ENCODE measurements at places on chromosomes 6 and 20.

- DNase-seq: no peak
Measured at GRCh38 chr6:130776287-130776925, 50.8 kb upstream of the SMLR1 start.

- no peak for DNase-seq
Measured at GRCh38 chr20:60459212-60459611, 501.0 kb downstream of the CDH26 start.

DNA sequence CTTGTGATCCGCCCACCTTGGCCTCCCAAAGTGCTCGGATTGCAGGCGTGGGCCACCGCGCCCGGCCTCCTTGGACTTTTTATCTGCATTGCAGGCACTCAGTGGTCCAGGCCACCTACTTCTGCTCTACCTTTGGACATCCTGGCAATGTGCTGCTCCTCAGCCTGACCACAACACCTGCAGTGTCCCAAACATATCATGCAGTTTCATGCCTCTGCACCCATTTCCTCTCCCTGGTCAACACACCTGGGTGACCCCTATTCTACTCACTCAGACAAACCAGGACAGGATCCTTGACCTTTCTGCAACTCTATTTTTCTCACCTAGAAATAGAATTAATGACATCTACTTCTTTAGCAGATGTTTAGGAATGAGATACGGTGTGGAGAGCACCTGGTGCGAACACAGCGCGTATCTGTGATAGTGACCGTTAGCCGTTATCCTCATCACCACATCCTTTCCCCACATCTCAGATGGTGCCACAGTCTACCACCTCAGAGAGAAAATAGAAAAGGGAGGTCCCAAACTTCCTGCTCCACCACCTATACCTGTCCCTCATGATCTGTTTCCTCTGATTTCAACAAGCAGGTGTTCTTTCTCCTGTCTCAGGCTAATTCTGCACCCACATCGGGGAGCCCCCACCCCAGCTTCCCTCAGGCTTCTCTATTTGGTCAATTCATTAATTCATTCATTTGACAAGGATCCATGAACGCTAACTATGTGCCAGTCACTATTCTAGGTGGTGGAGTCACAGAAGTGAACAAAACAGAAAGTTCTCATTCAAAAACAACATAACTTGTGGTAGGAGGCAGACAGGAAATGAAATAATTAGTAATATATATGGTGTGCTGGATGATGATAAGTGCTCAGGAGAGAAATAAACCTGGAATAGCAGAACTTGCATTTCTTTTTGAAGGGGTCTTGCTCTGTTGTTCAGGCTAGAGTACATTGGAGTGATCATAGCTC, 4.3 kb upstream of the BTN3A2 start:
- DNase-seq: no peak

DNA sequence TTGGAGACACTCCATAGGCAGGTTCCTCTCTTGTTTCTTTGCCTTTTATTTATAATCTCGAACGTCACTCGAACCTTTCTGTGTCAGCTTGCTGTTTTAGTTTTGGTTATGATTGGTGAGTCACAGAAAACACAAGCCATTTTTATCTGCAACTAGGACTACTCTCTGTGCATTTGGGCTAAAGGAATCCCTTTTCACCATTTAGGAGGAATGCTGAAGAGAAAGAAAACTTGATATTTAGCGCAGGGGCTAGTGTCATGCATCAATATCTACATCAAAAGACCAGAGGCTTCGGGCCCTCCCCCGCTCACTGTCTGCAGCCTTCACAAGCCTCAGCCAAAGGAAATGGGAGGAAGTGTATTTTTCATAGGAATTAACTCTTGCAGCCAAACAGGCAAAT, 507.8 kb upstream of the CITED2 start:
- no peak for DNase-seq

GRCh38 chr6:166222631-166223030, 55.0 kb upstream of the TBXT start:
- DNase-seq: no peak

DNA sequence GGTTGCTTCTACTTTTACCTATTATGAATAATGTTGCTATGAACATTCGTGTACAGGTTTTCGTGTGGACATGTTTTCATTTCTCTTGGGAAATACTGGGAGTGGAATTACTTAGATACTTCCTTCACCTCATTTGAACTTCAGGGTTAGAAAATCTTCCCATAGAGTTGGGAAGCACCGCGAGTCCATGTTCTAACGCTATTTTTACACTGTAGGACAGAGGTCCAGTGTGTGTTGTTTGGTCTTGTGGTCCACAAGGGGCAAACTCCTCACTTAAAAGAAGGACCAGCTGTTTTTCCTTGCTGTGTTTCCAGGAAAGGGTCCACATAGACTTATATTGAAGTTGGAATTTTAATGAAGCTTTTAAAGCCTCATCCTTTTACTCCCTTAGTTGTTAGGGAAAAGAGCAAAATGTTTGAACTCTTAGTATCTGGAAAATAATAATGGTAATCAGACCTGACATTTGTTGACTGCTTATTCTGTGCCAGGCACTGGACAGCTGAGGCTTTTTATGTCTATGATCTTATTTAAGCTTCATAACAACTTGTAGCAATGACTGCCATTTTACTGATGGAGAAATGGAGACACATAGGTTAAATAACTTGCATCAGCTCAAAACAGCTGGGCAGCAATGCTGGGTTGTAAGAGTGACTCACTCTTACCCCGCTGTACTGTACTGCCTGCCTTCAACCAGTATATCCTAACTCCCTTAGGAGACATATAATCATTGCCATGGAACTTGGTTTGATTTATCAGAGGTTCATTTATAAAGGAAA, 52.0 kb downstream of the CDC5L start:
- DNase-seq: no peak

DNA sequence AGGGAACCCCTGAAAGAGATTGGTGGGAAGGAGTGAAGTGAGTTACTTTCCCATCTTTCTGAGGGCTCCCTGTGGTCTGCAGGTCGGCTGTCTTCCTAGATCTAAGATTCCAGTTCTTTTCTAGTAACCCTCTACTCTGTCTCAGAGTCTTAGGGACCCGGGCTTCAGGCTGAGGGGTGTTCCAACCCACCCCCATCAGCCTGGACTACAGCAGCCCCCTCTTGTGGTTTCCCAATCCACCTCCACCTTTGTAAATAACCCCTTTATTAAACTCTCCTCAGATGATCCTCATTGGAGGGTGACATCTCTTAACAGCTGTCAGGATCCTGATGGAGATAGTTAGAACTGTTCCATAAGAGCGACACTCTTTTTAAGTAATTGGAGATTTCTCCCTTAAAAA, 300.4 kb downstream of the LRFN2 start:
- DNase-seq: no peak

GRCh38 chr6:1945235-1945832, 300.1 kb downstream of the GMDS start:
- DNase-seq: no peak

DNA sequence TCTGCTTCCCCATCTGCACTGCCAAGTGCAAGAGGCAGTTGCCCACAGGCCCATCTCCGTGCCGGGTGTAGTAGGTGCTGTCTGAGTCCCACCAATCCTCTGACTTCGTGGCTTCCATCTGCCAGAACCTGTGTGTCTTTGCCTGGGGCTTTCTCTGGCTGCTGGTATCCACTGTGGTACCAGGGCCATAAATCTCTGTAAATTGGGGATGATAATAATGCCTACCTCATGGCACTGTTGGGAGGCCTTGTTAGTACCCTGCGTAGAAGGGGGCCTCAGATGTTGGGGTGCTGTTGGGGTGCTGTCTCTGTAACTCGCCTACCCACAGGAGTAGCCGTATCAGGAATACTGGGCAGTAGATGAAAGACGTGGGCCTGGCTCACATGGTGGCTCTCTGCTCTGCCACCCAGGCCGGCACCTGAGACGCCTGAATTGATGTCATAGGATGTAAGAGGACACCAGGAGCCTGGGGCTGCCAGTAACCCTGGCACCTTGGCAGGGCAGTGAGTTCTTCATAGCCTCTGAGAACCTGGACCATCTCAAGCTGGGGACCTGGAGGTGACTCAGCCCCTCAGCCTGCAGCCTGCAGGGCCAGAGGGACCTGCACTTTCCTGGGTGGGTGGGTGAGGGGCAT, 94.1 kb upstream of the RNF24 start:
- no peak for DNase-seq

GRCh38 chr6:41917528-41917927, 3.4 kb downstream of the MED20 start:
- DNase-seq: no peak

- DNase-seq: no peak
Measured at GRCh38 chr6:33315793-33316602, 1.5 kb downstream of the ZBTB22 start.
